ENCODE measurements at places on chromosomes 4 and X.

DNA sequence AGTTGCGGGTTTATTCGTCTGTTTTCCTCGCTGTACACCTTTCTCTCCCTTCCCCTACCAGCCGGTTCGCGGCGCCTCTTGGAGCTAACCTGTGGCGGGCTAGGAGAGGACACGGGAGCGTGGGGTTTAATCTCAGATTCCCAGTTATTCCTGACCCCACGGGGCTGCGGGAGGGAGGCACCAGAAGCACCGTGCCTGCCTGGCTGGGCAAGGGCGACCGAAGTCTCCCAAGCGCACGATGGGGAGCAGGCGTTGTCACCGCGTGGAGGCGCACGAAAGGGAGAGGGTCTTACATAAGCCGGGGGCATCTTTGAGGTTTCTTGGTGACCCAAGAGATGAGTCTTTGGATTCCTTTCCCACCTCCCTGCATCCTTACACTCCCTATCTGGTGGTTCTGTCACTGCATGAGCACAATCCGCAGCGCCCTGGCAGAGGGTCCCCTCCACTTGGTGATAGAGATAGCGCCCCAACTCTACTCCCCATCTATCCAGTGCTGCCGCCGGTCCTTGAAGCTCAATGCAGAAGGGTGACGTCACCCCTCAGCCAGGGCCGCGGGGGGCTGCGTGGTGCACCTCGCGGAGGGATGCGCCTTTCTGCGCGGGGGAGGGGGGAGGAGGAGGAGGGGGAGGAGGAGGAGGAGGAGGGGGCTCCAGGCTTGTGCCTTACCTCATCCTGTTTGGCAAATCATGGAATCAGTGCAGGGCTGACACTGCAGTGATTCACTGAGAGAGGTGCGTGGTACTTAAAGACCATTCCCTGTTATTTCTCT lies 793 bp downstream of the TSPAN7 start:
- no peak for DNase-seq

- DNase-seq = no peak
These were observed 21.9 kb downstream of the CXXC4 start for GRCh38 chr4:104472766-104473165.

DNA sequence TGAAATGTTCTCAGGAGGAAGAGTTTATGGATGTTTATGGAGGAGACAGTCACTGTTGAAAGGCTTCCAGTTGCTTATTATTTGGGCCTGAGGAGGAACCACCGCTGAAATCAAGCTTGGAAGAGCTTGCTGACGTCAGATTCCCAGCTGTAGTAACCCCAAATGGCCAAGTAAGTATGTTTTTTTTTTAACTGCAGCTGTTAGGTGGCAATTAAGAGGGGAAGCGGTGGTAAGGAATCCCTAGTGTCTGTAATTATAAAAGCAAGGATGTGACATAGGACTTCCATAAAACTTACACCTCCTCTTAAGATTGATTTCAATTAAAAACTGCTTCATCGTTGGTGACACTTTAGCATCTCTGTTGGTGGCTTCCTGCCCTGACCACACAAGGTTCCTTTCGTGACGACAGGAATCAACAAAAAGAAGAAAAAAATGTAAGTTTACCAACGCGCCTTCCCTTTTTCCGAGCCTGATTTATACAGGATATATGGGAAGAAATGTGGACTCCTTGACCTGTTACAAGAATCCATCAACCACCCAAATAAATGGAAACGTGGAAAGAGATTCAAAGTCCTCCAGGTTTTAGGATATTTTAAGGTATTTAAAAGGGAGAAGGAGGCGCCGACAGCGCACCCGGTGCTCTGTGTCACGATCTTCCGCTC lies 884 bp downstream of the RELL1 start:
- DNase-seq = peak; percentile 50

DNA sequence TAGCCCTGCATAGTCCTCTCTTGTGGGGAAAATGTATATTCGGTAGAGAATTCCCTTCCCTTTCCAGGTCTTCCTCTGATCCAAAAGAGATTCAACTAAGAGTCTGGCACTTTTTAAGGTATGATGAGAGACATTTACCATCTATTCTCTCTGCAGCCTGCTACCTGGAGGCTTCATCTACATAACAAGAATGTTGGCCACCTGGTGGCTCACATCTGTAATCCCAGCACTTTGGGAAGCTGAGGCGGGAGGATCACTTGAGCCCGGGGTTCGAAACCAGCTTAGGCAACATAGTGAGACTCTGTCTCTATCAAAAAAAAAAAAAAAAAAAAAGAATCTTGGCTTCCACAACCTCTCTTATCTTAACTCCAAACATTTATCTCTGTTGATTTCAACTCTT lies 40.4 kb upstream of the NOCT start:
- no peak for DNase-seq

DNA sequence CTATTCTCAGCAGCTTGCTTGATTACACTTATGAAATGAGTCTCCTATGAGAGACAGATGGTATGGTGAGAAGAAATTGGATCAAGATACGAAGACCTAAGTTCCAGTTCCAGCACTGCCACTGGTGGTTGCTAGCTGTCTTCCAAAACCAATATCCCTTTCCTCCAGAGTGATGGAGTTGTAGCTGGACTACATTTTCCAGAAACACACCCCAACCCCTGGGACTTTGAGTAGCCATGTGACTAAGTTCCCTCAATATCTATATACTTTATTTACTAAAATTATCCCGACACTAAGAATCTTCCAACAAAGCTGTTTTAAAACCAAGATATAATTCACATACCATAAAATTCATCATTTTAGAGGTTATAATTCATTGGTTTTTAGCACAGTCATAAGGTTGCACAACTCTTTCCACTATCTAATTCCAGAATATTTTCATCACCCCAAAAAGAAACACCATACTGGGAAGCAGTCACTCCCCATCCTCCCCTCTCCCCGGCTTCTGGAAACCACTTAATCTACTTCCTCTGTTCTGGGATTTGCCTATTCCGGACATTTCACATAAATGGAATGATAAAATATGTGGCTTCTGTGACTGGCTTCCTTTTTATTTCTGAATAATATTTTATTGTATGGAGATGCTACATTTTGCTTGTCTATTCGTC lies 118.0 kb downstream of the MANBA start:
- DNase-seq = peak; percentile 11

GRCh38 chr4:23962462-23962861 lies 72.6 kb upstream of the PPARGC1A start:
- no peak for DNase-seq
